ENCODE measurements at places on chromosomes 5 and 9.

- DNase-seq: no peak
Observed at GRCh38 chr9:3868012-3868411, 342.2 kb upstream of the RFX3 start.

GRCh38 chr5:68538814-68539420 is 323.4 kb downstream of the PIK3R1 start:
- DNase-seq: no peak

GRCh38 chr9:89686126-89686525 is 81.3 kb downstream of the GADD45G start:
- no peak for DNase-seq

DNA sequence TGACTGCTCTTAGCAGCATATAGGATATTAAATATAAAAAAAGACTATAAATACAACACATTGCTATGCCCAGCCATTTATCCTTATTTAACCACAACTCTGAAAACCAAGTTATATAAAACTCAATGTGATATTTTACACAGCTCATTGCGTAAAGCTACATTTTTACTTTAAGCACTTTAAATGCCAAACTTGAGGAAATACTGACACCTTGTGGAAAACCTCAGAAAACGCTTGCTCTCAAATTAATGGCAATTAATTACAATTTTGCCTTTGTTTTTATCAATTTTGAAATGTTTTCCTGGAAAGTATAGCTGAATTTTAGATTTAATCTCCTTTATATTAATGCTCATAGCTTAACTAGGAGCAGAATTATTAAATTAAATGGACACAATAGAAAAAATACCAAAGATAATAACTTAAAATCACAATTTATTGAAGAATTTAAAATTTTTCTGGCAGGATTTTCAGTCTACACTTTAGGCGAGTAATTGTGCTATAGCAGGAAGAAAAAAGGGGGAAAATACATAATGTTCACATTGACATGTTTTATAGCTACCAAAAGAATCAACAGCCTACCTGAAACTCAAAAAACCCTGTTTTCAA is 25.2 kb upstream of the PLAC8L1 start:
- DNase-seq: no peak

DNA sequence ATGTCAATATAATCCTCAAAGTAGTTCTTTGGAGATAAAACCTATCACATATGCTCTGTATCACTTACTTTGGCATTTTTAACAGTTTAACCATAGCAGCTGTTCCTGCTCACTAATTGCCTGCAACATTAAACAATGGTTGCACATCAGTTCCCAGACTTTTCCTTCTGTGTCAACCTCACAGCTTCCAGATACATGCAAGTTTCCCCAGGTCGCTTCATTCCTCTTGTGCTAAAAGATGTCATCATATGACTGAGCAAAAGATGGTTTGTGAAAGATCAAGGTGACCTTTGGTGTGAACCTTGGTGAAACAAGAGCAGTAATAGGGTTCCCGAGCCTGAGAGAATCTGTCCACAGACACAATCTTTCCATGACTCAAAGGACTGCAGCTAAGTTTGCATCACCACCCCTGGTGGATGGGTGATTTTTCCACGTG is 500.4 kb upstream of the PAPPA start:
- DNase-seq: no peak

Measured in activated CD4-positive, alpha-beta T cell treated with anti-CD3 and anti-CD28 coated beads, Interleukin-2, amount 50 U/mL, for 24 hours (primary cell).